ENCODE measurements at places on chromosomes 13 and 19.

GRCh38 chr13:114101358-114102130 lies 30.9 kb downstream of the RASA3 start:
- no peak for DNase-seq

- no peak for DNase-seq
These were observed 5.4 kb upstream of the ARGLU1 start for GRCh38 chr13:106573284-106573846.

DNA sequence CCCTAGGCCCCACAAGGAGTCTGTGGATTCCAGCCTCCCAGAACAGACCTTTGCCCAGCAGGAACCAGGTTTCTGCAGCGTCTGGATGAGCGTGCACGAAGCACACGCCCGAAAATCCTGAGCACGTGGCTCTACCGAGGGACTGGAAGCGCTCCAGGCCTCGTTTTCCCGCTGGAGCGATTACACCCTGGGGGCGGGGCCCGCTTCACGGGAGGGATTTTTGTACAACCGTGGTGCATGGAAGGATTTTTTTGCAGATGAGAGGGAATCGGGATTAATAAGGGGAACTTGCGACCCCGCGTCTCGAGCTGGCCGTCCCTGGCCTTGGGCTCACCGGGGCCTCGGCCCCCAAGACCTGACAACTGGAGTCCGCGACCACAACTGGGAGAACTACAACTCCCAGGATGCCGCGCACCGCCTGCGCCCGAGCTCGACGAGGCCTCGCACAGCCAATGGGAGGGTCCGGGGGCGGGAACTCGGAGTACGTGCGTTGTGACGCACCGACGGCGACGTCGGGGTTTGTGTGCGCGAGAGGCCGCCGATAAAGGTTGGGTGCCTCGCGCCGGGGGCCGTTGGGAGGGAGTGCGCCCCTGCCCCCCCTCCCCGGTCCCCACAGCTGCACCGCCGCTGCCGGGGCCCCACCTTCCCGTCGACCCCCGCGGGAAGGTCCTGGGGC lies at the start of gene ZNF628:
ZNF628 (plus strand) TSS at position 518 of the 676 bp plus-strand sequence. CDS start 3,294 bp downstream, outside the sequence.
- DNase-seq = peak; percentile 97

DNA sequence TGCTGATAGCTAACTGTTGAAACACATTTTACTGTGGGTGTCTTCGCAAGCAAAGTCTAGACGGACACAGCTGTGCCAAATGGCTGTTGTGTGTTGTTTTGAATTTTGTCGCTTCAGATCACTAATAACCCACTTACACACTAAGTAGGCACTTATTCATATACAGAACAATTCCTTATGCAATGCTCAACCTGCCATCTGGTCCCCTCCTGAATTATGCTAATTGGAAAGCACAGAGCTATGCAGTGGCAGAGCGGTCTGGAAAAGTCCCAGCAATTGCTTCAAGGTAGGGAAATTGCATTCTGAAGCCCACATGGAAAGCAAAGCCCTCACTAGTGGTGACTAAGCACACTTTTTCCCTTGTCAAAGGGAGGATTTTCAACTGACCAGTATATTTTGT lies 69.9 kb downstream of the C13orf42 start:
- no peak for DNase-seq

DNA sequence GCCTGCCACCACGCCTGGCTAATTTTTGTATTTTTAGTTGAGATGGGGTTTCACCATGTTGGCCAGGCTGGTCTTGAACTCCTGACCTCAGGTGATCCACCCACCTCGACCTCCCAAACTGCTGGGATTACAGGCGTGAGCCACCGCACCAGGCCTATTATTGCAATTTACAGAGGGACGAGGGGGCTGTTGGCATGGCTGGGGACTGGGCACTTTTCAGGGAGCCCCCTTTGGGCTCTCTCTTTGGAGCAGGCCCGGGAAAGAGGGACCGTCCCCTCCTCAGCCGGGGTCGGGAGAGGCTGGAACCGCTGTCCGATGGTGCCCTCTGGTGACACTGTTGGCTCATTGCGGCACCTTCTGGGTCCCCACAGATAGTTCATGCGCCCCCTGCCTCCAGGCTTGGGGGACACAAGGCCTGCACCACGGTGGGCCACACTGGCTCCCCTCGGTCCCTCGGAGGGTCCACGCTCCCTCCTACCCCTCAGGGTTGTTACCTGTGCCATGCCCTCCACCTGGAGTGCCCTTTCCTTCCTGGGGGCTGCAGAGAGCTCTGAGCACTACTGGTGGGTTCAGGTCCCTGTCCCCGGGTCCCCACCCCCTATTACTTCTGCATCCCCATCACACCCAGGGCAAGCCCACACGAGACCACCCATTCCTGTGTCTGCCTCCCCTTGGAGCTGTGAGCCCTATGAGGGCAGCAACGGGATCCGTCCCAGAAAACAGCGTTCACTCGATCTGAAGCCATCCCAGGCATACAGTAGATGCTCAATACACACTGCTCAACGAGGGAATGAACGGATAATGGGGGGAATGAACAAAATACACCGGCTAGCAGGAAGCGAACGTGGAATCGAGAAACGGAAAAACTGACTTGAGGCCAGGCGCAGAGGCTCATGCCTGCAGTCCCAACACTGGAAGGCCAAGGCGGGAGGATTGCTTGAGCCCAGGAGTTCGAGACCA lies 12.5 kb downstream of the FEM1A start:
- DNase-seq = peak; percentile 47

DNA sequence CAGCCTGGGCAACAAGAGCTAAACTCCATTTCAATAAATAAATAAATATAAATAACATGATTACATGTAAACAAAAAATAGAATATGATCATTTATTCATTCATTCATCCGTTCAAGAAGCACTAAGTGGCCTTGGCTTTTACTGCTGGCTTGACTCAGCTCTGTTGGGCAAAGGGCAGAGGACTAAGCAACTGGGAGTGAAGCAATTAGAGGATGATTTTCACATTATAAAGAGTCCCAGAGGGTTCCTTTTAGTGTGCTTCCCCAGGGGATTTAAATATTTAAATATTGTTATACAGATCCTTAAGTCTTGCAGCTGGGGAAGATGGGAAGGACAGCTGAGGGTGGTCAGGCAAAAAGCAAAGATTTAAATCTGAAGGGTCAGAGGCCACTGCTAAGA lies 34.9 kb upstream of the FLT1 start:
- no peak for DNase-seq

- DNase-seq = no peak
These were observed 11.6 kb upstream of the CEACAM3 start for GRCh38 chr19:41784743-41785142.

GRCh38 chr19:30373593-30373992 lies 1.4 kb downstream of the ZNF536 start:
- no peak for DNase-seq

GRCh38 chr13:110245416-110245899 lies 61.5 kb downstream of the COL4A1 start:
- DNase-seq = no peak

DNA sequence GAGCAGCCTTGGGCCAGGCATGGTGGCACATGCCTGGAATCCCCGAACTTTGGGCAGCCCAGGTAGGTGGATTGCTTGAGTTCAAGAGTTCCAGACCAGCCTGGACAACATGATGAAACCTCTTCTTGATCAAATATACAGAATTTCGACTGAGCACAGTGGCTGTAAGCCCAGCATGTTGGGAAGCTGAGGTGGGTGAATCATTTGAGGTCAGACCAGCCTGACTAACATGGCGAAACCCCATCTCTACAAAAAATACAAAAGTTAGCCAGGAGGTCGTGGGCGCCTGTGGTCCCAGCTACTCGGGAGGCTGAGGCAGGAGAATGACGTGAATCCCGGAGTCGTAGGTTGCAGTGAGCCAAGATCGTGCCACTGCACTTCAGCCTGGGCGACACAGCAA lies 8.0 kb upstream of the NLRP7 start:
- DNase-seq = no peak

GRCh38 chr13:38316129-38316528 lies 33.5 kb upstream of the UFM1 start:
- no peak for DNase-seq

GRCh38 chr13:99327126-99327525 lies 19.9 kb upstream of the GPR183 start:
- DNase-seq = no peak

- no peak for DNase-seq
These were observed 44.8 kb upstream of the LDLR start for GRCh38 chr19:11044431-11044830.

DNA sequence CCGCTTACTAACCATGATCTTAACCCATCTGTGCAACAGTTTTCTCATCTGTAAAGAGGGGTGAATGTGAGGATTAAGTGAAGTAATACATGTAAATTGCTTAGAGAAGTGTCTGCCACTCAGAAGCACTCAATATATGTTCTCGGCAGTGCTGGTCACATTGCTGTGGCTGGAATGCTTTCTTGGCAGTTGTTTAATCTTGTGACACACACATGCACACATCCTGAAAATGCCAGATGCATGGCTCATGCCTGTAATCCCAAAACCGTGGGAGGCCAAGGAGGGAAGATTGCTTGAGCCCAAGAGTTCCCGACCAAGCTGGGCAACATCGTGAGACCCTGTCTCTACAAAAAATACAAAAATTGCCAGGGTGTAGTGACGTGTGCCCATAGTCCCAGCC lies 4.9 kb upstream of the DMKN start:
- no peak for DNase-seq

DNA sequence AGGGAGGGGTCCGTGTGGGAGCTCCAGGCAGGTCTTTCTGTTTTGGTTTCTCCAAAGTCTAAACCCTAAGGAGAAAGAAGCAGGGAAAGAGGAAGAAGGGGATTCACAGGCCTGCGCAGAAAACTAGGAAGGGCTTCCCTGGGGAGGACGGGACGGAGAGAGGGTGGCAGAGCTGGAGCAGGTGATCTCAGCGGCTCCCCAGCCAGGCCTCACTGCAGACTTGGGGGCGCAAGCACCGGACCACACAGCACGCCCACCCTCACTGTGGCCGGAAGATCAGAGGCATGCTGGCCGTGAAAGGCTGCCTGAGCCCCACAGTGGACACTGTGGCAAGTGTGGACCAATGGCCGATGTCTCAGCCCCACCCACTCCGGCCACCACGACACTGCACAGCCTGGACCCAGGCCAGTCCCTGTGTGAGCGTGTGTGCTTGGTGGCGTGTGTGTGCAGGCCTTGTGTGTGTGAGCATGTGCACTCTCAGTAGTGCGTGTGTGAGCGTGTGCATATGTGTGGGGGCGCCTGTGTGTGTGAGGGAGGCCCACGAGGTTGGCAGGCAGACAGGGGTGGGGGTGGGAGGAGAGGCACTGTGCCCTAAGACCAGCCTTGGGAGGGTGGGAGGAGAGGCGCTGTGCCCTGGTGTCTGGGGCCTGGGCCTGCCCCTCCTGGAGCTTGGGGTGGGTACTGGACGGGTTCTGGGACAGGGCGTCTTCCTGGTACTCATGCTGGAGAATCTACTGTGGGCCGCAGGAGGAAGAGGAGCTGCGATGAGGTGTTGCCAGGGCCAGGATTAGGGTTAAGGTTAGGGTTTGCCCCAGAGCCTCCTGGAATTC lies 15.4 kb upstream of the TMEM255B start:
- DNase-seq = no peak

- no peak for DNase-seq
These were observed 77.5 kb downstream of the DLEU7 start for GRCh38 chr13:50766013-50766412.

DNA sequence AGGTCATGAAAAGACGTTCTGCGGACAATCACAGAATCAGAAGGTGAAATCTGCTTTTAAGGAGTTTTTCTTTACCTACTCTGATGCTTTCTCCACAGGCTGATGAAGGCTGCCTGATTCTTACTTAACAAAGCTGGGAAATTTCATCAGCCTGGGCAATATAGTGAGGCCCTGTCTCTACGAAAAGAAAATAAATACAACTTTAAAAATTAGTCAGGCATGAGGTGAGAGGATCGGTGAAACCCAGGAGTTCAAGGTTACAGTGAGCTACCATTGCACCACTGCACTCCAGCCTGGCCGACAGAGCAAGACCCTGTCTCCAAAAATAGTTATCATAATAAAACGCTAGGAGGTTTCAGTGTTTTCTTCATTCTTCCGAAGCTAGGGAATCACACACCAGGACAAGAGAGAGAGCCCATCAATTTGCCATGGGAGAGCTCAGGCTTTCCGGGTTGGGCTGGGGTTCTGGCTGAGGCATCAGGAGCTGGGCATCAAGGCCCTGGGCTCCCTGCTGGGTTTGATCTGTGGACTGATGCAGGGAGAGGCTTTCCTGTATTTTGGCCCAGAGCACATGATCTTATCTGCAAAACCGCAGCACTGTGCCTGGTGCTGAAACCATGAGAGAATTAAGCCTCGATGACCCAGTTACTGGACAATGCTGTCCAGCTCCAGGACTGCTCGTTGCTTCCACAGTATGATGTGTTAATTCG lies 25.1 kb upstream of the CEBPG start:
- DNase-seq = no peak

DNA sequence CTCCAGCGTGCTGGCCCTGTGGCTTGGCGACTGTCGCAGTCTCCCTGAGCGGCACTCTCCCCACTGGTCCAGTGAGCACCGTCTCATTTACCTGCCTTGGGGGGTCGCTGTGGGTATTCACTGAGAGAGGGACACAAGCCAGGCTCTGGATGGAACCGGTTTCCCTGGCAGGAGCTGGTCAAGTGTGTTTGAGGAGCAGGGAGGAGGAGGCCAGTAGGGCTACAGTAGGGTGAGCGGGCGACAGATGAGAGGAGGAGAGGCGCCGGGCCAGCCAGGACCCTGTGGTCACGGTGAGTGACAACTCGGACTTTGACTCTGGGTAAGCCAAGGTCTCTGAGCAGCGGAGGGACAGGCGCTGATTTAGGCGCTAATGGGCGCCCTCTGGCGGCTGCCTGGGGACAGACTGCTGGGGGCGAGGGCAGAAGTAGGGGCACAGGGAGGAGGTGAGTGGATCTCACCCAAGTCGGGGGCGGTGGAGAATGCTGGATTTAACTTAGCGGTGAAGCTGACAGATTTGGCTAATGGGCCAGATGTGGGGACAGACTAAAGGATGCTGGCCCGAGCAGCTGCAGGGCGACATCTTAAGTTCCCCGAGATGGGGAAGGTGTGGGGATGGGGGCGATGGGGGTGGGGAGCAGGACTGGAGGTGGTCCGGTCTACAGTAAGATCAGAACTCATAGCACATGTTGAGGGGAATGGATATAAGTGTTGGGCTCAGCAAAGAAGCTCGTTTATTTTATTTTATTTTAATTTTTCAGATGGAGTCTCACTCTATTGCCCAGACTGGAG lies 4.7 kb upstream of the PRMT1 start:
- DNase-seq = peak; percentile 59

- DNase-seq = no peak
These were observed 61.2 kb downstream of the CDADC1 start for GRCh38 chr13:49308921-49309408.

DNA sequence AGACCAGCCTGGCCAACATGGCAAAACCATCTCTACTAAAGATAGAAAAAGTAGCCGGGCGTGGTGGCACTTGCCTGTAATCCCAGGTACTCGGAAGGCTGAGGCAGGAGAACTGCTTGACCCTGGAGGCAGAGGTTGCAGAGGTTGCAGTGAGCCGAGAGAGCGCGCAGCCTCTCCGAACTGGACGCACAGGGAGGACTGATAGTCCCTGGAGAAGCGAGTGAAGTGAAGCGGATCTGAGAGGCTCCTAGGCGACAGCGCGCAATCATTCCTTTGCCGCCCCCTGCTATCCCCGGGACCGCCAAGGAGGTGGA lies 233 bp downstream of the ZNF561 start:
- no peak for DNase-seq

GRCh38 chr13:36919833-36920615 lies at the start of gene SMAD9:
Gene SMAD9, minus strand, starts transcription at chr13:36920238. Its CDS starts 40,549 bp downstream, at chr13:36879689.
- no peak for DNase-seq
